Head of caudate nucleus (tissue), 42 donors: ENCODE measurements at places on chromosomes 6 and 20.

- no peak for DNase-seq
These were observed 61.9 kb downstream of the TOX2 start for GRCh38 chr20:43976547-43976946.

DNA sequence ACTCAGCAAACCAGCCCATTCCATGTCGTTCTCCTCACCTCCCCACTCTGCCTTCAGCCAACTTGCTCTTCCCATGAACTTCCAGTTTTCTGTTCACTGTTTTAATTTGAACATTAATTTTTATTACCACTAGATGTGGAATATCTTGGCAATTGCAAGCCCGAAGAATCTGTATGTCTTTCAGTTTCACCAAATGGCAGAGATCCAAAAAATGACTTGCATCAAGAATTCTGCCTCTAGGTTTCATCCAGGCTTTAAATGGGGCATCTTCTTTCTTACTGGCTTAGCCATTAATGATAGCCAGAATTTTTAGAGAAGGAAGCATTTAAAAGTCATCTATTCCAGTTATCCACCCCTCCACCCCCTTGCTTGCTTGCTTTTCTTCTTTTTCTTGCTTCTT, 39.0 kb downstream of the CAP2 start:
- DNase-seq, result no peak

DNA sequence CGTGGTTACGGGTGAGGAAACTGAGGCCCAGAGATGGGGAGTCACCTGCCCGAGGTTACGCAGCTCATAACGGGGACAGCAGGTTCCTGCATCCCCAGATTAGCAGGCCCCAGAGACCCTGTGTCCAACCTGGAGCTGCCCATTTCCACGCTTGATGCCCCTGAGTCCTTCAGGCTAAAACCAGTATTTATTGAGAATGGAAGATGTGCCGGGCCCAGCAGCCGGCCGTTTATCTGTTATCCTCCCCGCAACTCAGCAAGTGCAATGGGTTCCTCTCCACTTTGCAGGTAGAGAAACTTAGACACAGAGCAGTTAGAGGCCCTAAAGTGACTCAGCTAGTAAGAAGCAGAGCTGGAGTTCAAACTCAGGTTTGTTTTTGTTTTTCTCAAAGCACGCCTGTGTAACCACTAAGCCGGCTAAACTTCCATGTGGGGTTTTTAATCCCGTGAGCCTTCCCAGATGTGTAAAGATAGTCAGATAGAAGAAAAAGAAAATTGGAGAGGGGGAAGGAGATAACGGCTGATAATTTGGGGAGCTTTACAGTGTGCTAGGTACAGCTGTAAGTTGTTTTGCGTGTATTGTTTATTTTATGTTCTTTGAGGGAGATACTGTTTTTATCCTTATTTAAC, 775 bp downstream of the PFDN4 start:
- no peak for DNase-seq

DNA sequence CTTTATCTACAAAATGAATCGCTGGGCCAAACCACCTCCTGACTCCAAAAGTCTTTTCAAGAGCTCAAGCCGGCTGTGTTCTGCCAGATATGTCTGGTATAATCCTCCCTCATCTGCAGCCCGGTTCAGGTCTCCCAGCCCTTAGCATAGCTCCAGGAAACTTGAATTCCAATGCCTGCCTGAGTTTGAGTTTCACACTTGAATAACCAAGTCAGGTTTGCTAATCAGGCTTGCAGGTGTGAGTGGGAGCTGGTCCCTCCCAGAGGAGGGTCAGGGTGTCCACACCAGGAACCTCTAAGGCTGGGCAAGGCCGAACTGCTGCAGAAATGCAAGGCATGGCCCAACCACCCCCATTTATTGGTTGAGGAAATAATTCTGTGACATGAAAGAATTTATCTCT, 96.6 kb downstream of the TMEM242 start:
- DNase-seq, result peak; percentile 30

DNA sequence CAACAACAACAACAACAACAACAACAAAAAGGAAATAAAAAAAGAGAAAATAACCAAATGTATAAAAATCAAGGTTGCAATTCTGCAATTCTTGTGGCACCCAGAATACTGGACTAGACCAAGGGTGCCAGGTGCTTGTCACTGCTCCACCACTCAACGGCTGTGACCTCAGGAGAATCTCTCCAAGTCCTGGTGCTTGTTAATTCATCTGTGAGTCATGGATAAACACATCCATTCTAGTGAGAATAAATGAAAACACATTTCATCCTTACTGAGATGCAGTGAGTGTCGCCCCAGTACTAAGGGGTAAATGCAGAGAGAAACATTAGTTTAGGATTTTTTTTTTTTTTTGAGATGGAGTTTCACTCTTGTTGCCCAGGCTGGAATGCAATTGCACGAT, 32.0 kb downstream of the HLA-C start:
- no peak for DNase-seq

- no peak for DNase-seq
These were observed 51.5 kb upstream of the NNAT start for GRCh38 chr20:37469531-37469930.

- DNase-seq, result no peak
These were observed 255.4 kb upstream of the HSF2 start for GRCh38 chr6:122143813-122144601.

GRCh38 chr6:11615214-11615602, 77.7 kb downstream of the TMEM170B start:
- no peak for DNase-seq

DNA sequence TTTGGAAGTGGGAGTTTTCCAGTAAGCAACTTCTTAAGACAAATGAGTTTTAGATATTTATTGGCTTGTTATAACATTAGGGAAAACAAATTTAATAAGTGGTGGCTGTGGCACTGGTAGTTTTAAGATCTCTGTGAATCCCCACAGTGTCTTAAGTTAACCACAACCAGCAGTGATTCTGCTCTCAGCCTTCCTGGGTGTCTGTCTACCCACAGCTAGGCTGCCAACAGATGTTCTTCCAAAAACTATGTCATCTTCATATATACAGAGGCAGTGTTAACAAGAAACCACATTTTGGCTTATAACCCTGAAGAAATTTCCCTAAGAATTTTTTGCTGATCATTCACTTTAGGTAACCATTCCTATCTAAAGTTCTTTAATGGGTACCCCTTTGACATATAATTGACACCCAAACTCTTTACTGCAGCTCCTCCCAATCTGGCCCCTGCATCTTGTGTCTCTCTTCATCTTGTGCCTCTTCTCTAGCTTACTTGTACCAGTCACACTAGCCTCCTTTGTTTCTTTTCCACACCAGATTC, 52.7 kb downstream of the TOP1 start:
- no peak for DNase-seq
